ENCODE measurements at places on chromosomes 12 and 14.
A peak's percentile ranks its signal among the peaks of the same experiment; 100 is the strongest.

DNA sequence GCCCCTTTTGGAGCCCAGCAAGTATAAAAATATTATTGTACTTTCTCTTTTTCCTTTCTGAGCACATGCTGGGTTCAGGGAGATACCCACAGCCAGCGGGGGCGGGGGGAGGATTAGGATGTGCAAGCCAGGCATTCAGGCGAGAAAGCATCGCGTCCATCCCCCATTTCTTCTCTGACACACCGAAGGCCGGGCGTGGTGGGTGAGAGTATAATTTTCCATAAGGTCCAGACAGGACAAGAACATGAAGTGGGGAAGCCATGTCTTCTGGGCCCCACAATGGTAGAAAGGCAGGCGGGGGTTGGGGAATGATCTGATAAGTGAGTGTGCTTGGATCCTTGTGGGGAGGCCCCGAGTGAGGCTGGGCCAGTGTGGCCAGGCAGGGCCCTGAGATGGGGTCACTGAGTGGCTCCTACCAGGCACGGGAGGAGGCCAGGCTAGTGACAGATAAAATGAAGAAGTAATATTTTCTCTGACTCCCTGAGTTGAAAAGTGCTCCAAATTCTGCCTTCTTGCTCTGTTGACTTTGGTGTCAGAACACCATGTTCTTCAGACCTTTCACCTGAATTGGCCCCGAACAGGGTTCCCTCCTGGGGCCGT is 10.7 kb upstream of the LRTM2 start:
- no peak for DNase-seq

GRCh38 chr12:32248441-32249140 is 141.9 kb downstream of the BICD1 start:
- DNase-seq: no peak

- DNase-seq: peak; percentile 81
Measured at GRCh38 chr12:1500095-1500801, 94.1 kb downstream of the FBXL14 start.

DNA sequence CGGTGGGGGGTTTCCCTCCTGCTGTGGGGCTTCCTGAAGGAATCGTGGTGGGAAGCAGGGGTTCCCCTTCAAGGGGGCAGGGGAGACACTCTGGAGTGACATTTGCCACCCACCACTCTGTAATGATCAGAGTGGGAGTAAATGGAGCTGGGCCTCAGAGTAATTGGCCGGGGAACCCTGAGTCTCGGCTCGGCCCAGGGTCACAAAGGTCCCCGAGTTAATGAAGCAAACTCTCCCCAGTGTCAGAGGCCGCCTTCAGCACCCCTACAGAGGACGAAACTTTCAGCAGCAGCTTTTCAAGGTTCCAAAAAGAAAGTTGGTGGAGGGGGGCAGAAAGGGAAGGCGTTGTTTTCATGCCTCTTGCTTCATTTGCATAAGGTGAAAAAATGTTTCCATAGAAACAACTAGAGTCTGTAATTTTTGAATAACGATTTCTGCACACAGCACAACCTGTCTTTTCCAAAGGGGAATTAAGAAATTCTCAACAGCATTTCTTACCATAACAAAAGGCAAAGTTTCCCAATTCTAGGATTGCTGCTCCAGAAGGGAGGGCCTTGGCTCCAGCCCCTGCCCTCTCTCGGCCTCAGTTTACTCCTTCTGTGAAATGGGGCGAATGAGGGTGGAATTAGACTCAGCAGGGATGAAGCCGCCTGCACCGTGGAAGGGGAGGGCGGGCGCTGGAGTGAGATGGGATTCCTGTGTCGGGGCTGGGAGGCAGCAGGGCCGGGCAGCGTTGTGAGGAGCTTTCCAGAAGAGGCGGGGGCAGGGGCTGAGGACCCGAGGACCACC is 67.0 kb upstream of the BEGAIN start:
- no peak for DNase-seq

GRCh38 chr14:101301011-101301410 is 260.3 kb upstream of the DIO3 start:
- DNase-seq: no peak

GRCh38 chr14:92670160-92670559 is 78.3 kb downstream of the LGMN start:
- DNase-seq: no peak

DNA sequence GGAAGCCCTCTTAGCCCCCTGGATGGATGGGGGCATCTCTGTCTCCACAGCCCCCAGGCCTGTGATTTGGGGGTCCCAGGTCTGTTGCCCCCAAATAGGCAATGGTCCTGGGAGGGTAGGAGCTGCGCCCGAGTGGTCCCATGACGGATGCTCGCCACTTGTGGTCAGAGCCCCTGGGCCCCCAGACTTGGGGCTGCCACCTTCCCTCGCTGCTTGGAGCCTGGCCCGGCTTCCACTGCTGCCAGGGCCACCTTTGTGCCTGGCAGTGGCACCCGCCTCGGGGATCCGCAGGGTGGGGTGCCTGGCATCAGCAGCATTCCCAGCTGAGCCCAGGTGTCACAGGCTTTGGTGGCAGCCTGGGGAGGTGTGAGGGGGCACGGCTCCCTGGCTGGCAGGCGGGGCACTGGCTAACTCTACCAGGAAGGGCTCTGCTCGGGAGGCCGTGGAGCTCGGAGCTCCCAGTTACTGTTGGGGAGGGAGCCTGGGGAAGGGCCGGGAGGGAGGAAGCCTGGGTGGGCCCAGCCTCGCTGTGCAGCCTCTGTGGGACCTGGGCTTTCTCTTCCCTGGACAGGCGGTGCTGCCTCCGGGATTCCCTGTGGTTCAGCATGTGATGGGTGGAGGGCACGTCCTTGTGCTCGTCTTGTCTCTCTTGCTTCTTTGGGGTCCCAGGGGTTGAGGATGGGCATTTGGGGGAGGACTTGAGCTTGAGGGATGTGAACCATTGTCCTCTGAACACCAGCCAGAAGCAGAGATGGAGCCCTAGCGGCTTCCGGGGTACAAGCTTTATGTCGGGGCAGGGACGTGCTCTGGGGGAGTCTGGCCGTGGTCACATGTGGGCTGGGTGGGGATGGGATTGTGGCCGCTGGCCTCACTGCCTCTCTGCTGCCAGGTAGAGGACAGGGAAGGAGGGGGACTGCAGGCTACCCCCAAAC is 5.4 kb downstream of the KIF26A start:
- peak; percentile 82 for DNase-seq

GRCh38 chr12:121086781-121087295 is 45.8 kb upstream of the P2RX7 start:
- DNase-seq: peak; percentile 75

GRCh38 chr12:13179211-13180074 is 17.1 kb upstream of the EMP1 start:
- no peak for DNase-seq

DNA sequence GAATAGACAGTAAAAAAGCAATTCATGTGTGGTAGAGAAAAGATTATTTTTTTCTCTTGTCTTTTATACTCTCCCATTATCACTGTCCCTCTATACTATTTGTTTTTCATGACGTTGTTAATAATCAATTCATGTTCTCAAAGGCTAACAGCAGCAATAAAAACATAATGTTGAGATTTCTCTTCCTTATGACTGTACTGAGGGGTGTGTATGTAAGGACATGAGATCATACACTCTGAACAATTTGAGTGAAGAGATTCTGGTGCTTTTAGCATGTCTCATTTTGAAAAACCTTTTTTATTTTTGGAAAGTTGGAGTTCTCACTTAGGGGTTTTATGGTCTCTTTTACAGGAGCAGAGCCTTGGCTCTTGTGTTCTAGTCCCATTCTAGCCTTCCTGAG is 3.8 kb upstream of the TSPAN8 start:
- no peak for DNase-seq

DNA sequence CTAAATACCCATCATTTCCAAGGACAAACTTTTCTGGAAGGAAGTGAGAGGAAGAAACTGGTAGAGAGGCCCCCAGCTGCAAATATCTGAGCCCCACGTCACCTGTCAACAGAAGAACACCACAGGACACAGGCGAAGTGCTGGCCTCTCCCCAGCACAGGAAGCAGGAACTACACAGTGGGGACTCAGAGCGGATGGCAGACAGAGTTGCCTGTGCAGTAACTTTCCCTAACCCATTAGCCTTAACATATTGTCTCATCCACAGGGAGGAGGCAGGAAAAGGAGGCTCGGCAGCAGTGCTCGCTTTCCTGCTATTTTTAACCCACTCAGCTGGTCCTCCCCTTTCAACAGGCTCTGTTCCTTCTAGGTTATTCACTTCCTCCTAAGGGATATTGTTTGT is 111.5 kb upstream of the TMPO start:
- no peak for DNase-seq

GRCh38 chr12:15334225-15334624 is 11.9 kb downstream of the PTPRO start:
- no peak for DNase-seq

- DNase-seq: no peak
Measured at GRCh38 chr12:83102499-83102898, 415.8 kb downstream of the TMTC2 start.

GRCh38 chr14:58832095-58832521 is 194.3 kb downstream of the DACT1 start:
- no peak for DNase-seq

DNA sequence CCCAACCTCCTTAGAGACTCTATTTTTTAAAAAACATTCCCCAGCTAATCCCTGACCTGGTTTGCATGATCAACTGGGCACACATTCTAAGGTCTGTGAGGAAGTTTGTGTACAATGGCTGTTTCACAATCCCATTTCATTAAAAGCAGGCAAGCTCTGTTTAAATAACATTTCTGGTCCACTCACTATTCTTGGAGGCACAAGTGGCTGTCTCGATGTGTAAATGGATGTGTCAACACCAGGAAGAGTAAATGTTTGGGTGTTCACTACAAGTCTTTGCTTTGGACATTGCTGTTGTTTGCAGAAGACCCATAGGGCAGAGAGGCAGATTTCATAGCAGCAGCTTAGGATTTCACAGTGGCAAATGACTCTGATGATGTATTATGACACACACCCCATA is 98.3 kb downstream of the PDZRN4 start:
- DNase-seq: no peak

GRCh38 chr12:27624586-27624985 is 71.7 kb upstream of the REP15 start:
- no peak for DNase-seq

- DNase-seq: no peak
Measured at GRCh38 chr12:104306943-104307654, 3.6 kb downstream of the EID3 start.

DNA sequence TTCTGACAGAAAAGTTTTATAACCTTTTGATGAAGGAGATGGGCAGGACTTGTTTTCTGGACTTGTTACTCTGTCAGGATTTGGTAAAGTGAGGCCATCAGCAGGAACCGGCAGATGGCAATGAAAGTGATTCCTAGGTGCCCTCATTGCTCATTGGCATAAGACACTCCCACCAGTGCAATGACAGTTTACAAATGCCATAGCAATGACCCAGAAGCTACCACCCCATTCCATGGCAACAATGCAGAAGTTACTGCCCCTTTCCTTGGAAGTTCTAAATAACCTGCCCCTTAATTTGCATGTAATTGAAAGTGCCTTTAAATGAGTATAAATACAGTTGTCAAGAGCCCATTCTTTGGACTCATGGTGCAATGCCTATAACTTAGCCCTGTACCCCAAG is 222.6 kb downstream of the CEP128 start:
- no peak for DNase-seq

- DNase-seq: no peak
Measured at GRCh38 chr12:93200291-93200917, 177.3 kb upstream of the NUDT4 start.

DNA sequence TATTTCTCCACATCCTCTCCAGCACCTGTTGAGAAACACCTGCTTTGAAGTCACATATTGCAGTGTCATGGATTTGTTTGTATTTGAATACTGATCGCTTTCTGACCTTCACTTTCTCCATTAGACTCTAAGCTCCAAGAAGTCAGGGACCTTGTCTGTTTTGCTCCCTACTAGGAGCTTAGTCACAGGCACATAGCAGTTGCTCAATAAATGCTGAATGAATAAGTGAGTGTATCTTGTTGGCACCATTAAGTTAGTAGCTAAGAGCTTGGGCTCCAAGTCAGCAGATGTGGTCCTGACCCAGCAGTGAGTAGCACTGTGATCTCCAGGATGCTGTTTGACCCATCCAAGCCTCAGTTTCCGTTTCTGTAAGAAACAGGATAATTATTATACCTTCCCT is 10.1 kb downstream of the MVK start:
- no peak for DNase-seq

- DNase-seq: no peak
Measured at GRCh38 chr12:111455448-111456320, 50.0 kb downstream of the SH2B3 start.

- DNase-seq: no peak
Measured at GRCh38 chr12:24232531-24232930, 283.1 kb upstream of the SOX5 start.

DNA sequence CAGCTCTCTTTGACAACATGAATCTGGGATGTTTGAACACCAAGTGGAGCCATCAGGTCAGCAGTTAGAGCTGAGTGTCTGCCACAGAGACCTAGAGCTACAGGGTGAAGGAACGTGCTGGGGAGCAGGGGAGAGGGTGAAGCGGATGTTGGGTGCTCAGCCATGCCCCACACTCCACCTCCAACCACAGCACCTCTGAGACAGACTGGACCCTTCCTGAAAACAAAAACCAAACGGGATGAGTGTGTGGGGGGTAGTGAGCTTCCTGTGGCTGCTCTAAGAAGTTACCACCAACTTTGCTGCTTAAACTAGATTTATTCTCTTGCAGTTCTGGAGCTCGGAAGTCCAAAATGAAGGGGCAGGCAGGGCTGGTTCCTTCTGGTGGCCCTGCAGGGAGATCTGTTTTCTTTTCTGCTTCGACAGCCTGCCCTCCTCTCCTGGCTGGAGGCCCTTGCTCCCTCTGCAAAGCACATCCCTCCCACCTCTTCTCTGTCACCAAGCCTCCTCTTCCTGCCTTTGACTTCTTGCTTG is 5.6 kb upstream of the GOLGA3 start:
- no peak for DNase-seq

GRCh38 chr14:83163016-83163415 is 1629.4 kb upstream of the SEL1L start:
- DNase-seq: no peak

DNA sequence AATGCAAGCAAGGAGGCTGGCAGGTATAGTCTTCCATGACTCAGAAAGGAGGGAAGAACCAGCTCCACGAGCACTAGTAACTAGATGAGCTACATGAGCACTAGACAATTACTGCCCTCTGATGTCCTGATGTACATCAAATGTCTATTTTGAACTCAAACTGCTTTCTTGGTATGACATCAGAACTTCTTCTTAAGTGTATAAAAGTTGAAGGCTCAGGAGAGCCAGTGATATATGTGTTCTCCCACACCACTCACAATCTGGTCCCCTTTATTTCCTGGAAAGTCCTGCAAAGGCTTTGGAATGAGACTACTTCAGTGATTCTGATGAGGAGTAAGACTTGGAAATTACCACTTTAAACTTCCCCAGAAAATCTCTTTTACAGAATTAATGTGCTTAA is 18.5 kb upstream of the DHRS7 start:
- no peak for DNase-seq

DNA sequence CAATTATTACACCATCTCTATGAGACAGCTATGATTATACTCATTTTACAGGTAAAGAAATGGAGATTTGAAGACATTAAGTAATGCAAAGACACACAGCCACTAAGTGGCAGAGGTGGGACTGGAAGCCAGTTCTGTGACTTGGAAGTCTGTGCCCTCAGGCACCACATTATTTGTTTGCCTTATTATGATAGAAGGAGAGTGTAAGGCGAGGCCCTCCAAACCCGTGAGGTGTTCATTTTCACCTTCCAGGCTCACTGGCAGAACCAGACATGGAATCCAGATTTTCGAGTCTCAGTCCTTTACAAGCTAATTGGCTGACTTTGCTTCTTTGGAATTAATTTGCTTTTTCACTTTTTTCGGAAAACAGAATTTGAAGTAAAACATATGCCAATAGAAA is 107.9 kb downstream of the CAND1 start:
- no peak for DNase-seq

GRCh38 chr14:90641615-90642243 is 174.5 kb downstream of the TTC7B start:
- DNase-seq: no peak

All from mesenteric fat pad (tissue), 1 donor.